ENCODE measurements at places on chromosomes 13 and 19.
A peak's percentile ranks its signal among the peaks of the same experiment; 100 is the strongest.

DNA sequence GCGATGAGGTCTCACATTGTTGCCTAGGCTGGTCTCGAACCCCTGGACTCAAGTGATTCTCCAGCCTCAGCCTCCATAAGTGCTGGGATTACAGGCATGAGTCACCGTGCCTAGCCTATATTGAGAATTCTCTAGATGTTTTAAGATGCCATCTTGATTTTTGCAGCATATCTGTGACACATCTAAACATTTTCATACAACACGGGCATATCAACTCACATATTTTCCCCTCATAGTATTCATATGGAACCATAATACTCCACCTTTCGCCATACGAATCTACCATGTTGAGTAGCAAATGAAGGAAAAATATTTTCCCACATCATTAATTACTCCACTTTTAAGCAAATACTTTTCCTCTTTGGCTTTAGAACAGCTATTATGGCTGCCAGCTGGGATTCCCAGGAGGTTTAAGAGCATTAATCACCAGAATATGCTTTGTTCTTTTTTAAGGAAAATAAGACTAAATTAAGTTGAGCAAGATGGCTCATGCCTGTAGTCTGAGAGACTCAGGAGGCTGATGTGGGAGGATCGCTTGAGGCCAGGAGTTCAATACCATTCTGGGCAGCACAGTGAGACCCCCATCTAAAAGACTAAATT, 56.9 kb upstream of the GTF2F2 start:
- no peak for DNase-seq

DNA sequence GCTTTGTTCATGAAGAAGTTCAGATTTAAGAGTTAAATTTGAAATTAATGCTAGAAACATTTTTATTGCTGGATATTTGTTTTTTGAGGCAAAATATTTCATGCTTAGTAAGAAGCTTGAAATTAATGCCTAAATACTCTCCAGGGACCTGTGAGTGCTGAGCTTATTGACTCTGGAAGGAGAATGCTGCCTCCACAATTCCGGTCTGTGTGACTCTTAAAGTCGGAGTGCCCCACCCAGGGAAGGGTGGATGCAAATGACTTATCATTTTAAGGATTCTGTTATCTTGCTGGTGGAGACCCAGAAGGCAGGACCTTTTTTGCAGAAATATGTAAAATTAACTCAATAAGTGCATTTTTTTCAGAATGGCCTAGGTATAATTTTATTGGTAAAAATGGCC, 143.8 kb upstream of the RXFP2 start:
- DNase-seq = no peak

DNA sequence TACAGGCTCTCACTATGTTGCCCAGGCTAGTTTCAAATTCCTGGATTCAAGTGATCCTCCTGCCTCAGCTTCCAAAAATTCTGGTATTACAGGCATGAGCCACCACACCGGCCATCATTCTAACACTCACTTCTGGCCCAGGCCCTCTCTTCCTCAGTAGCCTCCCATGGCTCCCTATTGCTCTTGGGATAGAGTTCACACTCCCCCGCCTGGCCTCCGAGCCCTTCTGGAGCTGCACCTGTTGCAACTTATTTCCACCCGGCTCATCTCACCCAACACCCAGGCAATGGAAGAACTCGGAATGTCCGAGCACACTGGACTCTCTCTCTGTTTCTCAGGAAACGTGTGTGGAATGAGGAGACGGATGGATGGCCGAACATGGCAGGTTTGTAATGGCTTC, 9.0 kb upstream of the SBK3 start:
- no peak for DNase-seq

DNA sequence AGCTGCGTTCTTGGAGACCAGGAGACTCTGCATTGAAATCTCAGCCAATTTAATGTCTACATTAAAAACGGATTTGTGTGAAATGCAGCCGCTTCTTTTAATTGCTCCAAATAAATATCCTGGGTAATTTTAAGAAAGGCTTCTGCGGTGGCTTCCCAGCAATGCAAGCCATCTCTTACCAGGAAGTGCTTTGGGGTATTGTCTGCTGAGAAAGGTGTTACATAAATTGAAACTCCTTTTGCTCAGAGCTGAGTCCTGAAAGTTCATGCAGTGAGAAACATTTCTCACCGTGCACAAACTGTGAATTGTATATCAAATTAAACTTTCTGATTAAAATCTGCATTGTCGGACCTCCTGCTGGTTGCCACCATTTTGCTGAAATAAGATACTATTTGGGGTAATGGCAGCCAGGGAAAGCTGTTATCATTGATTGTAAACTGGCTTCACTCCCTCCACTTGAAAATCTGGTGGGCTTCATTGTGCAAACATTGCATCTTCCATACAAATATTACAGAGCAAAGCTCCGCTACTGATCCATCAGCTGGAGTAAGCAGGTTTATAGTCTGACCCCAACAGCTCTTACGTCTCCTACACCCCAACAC, 59.5 kb downstream of the ZIC5 start:
- DNase-seq = no peak

DNA sequence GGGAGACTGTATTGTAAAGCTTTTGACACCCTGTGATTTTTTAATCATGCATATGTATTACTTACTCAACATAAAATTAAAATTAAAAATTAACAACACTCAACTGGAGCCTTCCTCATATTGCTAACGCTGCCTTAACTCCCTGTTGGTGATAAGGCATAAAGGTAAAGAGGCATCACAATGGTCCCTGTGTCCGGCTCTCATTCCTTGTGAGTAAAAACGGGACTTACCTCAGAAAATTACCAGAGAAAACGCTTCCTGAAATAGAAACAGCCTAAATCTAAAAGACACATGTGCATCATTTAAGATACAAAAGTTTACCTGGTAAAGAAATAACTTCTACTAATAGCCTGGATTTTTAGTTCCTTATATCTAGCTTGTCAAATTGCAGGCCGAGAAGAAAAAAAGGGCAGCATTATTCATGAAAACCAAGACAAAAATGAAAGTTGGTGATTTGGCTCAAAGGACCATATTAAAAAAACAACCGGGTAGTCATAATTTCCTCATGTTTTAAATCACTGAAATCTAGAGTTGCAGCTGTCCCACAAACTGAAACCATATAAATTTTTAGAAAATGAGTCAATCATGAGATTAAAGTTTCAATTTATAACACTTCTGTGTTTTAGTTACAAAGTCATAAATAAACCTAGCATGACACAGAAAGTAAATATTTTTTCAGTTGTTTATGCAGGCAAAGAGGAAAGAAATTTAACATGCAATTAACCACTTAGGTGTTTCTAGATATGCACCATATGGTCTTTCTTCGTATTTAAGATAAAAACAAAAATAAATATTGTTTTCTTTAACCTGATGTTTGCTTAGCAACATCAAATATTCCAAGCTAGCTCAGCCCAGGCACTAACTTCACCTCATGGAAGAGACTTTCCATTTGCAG, 94.7 kb downstream of the MIPEP start:
- no peak for DNase-seq

GRCh38 chr13:109897988-109898624, 111.7 kb upstream of the IRS2 start:
- DNase-seq = no peak

- DNase-seq = no peak
Measured at GRCh38 chr13:77868717-77869116, 49.9 kb downstream of the EDNRB start.

DNA sequence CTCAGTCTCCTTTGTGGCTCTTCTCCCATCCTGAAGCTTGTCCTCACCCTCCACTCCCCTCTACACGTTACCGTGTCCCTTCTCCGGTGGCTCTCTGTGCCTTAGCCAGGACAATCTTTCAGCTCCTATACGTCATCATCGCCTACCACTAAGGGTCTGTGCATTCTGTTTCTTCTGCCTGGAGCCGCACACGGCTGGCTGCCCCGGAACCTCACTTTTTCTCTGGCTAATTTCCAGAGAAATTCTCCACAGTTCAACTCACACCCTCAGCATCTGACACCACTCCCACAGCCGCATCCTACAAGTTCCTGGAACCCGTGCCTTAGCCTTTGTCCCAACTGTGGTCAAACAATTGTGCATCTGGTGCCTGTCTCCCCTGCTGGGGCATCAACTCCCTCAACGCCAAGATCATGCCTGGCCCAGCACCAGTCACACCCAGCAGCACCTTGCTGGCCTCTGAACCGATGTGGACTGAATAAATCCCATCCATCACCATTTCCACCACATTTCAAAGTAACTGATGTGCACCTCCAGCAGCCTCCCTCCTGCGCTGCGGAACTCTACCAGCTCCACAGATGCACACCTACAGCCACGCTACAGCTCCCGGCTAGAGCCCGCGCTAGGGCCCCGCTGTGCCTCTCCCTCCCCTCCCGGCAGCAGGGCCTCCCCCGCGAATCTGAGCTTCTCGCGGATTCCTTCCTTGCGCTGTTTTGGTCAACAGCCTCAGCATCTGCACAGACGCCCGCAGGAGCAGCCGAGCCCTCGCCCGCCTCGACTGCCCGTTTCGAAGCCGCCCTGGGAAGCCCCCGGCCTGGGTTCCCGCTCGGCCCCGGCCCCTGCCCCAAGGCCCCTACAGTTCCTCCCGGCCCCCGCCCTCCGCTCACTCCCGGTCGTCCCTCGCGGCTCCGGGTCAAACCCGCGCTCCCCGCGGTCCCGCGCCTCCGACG, 689 bp downstream of the DCUN1D2 start:
- no peak for DNase-seq

DNA sequence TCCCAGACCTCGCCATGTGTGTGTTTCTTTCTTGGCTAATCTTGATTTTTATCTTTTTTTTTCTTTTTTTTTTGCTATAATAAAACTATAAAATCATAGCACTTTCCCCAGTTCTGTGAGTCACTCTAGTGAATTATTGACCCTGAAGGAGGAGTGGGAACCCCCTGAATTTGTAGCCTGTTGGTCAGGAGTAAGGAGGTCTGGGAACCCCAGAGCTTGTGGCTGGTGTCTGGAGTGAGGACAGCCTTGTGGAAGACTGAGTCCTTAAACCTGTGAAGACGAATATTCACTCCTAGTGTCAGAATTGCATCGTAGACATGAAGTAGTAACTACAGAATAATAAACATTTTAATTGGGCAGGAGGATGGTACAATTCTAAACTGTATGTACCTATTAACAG, 7.4 kb downstream of the EID2B start:
- no peak for DNase-seq

GRCh38 chr13:110309661-110310524, 2.8 kb downstream of the COL4A2 start:
- no peak for DNase-seq

- no peak for DNase-seq
Measured at GRCh38 chr13:37375724-37376123, 222.8 kb downstream of the POSTN start.

DNA sequence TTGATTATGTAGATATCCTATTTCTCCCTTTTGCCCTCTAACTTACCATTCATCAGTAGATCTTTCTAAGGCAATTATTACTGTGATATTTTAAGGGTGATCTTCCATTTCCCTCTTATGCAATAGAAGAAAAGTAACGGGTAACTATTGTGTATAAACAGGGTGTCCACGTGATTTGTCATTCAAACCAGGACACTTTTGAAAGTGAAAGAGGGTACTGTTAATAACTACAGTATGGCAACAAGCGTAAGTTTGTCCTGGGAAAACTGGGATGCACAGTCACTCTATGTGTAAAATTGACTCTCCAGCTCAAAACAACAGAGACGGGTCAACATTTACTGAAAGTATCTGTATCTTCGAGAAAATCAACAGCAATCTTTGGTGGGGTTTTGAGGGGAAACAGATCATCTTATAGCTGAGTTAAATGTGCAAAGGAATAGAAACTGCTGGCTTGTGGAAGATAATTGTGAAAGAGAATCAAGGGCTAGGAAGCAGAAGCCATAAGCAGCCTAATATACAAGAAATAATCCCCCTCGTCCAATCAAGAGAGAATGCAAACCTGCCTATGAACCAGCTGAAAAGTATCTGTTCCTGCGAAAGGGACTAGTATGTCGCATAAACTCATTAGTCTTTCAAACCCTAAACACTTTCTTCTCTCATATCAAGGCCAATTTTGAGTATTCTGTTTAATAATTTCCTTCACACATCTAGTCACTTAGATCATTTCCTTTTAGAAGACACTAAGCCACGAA, 126.7 kb downstream of the FOXO1 start:
- DNase-seq = no peak

GRCh38 chr13:99988529-99989275, 7.1 kb downstream of the ZIC2 start:
- DNase-seq = no peak

DNA sequence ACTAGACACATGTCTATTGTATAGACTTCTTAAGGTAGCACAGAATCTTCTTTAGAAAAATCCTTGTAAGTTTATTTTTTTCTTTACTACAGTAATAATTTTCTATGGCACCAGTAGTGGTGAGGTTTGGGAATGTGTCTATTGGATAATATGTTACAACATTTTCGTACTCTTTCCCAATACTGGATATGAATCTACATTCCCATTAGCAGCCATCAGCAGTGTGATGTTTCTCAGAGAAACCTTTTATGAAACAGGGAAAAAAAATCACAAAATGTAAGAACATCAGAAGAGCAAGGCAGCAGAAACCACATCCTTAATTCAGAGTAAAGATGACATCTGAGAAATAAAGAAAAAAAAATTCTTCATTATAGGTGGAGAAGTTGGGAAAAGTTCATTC, 83.3 kb downstream of the POSTN start:
- DNase-seq = no peak

DNA sequence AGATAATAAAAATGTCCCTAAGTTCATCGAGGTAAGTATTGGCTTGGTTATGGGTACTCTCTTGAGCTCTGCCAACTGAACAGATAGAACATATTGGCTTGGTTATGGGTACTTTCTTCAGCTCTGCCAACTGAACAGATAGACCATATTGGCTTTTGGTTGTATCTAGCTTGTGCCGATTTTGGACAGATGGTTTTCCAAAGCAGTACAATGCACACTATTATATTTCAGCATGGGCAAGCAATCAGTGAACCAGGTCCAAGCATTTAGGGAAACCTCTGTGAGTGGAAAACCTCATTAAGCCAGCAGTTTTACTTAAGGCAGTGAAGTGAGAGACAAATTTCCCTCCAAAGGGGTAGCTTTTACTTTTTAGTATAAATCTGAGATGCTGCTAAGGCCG, 1440.5 kb upstream of the SPRY2 start:
- no peak for DNase-seq

GRCh38 chr13:79846386-79846785, 365.4 kb downstream of the NDFIP2 start:
- DNase-seq = peak; percentile 35

- no peak for DNase-seq
Measured at GRCh38 chr13:50352720-50353480, 337.7 kb downstream of the KCNRG start.

- DNase-seq = no peak
Measured at GRCh38 chr19:8503510-8503909, 1.1 kb upstream of the PRAM1 start.

Data from NCI-H2081 treated with DMSO at 0.1 percent for 48 hours (cell line).